ENCODE measurements at places on chromosomes 2 and 18.

DNA sequence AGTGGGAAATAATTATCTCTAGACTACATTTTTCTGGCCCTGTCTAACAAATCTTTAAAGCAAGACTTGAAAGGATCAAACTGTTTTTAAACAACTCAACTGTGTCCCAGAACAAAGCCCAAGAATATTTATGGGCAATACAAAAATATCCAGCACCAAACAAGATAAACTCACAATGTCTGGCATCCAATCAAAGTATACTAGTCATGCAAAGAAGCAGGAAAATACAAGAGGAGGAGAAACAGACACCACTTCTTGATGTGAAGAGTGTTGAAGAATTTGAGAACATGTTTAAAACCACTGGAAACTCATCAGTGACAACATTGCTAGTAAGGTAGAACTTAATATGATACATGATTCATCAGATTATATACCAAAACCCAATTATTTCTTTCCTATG, 66.1 kb upstream of the CDC42EP3 start:
- DNase-seq: no peak

GRCh38 chr2:106943468-106944200, 57.7 kb upstream of the ST6GAL2 start:
- DNase-seq: no peak

DNA sequence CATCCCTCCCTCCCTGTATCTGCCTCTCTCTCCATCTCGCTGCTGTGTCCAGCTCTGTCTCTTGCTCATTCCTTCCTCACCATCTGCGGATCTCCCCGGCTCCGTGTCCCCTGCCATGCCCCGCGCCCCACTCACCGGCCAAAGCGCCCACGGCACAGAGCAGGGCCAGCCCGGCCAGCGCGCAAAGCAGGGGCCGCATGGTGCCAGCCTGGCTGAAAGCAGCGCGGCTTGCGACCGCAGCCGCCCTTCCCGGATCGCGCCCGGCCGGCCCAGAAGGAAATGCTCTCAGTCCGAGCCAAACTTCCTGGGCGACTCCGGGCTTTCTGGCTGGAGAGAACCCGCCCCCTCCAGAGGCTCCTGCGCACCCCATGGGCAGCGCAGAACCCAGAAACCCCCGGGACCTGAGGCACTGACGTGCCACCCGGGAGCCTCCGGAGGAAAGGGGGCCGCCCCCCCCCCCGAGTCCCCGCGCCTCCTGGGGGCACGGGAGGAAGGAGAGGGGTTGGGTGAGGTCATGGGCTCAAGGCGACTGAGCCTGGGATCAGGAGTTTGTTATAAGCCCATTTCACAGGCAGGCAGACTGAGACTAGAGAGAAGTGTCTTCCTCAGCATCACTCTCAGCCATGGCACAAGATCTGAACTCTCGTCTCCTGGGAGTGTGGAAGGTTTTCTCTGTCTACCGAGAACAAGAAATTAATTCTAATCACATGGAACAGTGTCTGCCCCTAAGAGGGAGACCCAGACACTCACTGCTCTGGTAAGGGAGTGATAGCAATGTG, 45.2 kb upstream of the RAB6C start:
- DNase-seq: no peak

- DNase-seq: no peak
Measured at GRCh38 chr2:158662421-158662820, 132.7 kb upstream of the DAPL1 start.

- DNase-seq: no peak
Measured at GRCh38 chr2:112813280-112813966, 23.2 kb downstream of the IL1B start.

- DNase-seq: no peak
Measured at GRCh38 chr2:137255990-137256389, 490.6 kb downstream of the THSD7B start.

- DNase-seq: no peak
Measured at GRCh38 chr2:47346-47725, 1.0 kb upstream of the FAM110C start.

DNA sequence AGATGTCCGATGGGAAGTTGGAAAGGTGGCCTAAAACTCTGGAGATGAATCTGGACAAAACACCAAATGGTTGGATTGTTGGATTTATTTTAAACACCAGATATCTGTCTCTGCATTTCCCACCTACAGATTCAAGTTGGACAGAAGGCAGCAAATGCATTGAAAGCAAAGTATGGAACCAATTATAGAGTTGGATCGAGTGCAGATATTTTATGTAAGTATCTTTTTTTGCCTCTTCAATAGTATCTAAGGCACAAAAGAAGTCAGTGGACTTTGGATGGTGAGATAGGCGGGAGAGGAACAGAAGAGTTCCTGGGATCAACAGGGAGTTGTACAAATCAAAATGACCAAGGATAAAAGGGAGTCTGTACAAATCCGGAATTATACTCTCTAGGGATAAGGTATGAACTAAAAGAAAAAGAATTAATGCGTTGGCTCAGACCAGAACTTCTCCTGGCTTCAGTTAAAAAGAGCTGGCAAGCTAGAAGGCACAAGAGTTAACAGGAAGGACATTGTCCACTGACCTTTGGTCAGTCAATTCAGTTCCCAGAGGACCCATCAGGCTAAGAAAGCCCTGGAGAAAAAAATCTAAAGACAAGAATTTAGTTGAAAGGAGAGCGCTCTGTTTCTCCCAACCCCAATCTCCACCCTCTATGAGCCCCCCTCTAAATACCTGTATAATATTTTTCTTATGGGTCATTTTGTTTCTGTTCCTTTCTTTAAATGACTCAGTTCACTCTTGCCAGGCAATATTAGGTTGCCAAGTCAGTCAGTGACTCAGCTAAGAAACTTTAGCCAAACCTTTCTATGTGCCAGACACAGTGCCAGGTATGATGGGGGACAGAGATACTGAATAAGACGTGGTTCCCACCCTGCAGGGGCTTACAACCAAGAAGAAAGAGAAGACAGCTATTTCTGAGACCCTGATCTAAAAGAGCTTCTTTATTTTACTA, 29.1 kb downstream of the CPO start:
- no peak for DNase-seq

- DNase-seq: no peak
Measured at GRCh38 chr2:121663434-121663833, 14.2 kb upstream of the CLASP1 start.

DNA sequence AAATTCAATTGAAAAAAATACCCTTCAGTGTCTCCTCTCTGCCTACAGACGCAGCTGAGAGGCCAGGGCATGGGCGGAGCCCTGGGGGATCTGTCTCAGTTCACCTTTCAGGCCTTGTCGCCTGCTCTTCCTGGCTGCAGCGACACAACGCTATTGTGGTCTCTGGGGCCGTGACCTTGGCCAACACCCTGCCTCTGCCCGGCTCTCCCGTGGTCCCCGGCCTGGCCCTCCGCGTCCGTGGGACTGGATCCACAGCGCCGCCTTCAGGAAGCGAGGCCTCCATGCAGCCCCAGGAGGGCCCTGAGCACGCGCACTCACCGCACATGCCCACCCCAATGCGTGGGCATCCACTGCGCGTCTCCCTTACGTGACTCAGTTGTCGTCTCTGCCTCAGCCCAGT, 81.1 kb downstream of the MRPS9 start:
- DNase-seq: no peak

DNA sequence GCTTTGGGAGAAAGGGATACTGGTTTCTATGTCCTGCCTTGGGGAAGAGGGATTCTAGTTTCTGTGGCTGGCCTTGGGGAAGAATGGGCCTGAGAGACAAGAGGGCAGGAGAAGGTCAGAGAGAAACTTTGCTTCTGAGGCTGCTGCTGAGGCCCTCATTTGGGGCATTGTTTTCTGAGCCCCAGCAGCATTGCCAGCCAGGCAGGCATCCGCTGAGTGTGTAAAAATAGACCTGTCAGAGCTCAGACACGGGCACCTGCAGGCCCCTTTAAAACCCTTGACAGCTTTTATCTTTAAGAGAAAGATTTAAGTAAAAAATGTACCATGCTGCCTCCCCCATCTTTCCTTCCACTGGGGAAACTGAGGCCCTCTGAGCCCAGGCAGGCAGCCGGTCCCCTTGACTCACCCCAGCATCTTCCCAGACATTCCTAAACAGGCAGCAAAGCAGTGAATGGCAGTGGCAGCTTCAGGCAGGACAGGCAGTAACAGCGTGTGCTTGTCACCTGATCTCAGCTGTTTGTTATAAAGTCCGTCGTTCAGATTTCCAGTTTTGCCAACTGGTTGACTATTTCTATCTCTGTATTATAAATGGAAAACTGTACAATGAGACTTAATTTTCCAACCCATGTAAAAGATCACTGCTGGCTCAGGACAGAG, 27.6 kb downstream of the MLPH start:
- DNase-seq: no peak

GRCh38 chr18:80223581-80224148, 23.6 kb downstream of the PARD6G start:
- no peak for DNase-seq
